ENCODE measurements at places on chromosomes 5 and 9. TPM values are rescaled to one million over a fixed set of nuclear protein-coding genes. Genes with fewer than 3 reads are reported as not detected.

The INSL4 gene
- total RNA-seq = not detected

The IL13 gene
- 308 TPM for total RNA-seq

The PRUNE2 gene
- total RNA-seq = 0.57 TPM

The GABBR2 gene
- not detected for total RNA-seq

GRCh38 chr9:70802758-70803436, 318.5 kb downstream of the TRPM3 start:
- no peaks in the 10 kb centered on the region for H3K36me3 ChIP-seq
- no peaks in the 10 kb centered on the region for H3K4me1 ChIP-seq
- DNase-seq = no peak

The SH3GL2 gene
- total RNA-seq = not detected

GRCh38 chr5:170405817-170406216, 16.6 kb upstream of the KCNMB1 start:
- peaks cover 6% of the 10 kb centered on the region for H3K27me3 ChIP-seq
- no peaks in the 10 kb centered on the region for H3K4me1 ChIP-seq
- no peak for DNase-seq
- H3K4me3 ChIP-seq = no peak overlapping the region
- no peaks in the 10 kb centered on the region for H3K36me3 ChIP-seq
- no peak overlapping the region for H3K27ac ChIP-seq

The TCF7 gene
- 77.2 TPM for total RNA-seq

The IFNA21 gene
- total RNA-seq = not detected

- H3K27me3 ChIP-seq = peaks cover 15% of the 10 kb centered on the region
- H3K36me3 ChIP-seq = no peaks in the 10 kb centered on the region
- H3K27ac ChIP-seq = no peak overlapping the region
- no peaks in the 10 kb centered on the region for H3K4me1 ChIP-seq
Observed at GRCh38 chr9:34513567-34514214, 9.1 kb downstream of the ENHO start.

The NELFB gene
- 72.1 TPM for total RNA-seq

DNA sequence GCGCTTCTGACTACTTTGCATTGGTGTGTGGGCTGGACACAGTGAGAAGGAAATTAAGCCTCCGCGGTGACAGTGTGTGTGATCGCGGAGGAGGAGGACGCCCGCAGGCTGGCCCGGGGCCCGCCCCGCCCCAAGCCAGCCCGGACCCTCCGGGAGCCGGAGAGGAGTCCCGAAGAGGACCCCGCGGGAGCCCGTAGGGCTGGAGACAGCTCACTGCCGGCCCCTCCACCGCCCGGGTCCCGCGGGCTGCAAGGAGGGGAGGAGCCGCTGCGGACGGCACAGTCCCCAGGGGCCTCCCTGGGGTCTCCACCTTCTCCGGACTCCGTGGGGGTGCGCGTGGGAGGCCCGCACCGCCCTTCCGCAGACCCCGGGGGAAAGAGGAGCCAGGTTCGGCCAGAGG, 146.4 kb upstream of the ERCC6L2 start:
- peaks cover 29% of the 10 kb centered on the region for H3K4me1 ChIP-seq
- no peak overlapping the region for H3K27ac ChIP-seq
- H3K4me3 ChIP-seq = no peak overlapping the region
- no peak for DNase-seq

DNA sequence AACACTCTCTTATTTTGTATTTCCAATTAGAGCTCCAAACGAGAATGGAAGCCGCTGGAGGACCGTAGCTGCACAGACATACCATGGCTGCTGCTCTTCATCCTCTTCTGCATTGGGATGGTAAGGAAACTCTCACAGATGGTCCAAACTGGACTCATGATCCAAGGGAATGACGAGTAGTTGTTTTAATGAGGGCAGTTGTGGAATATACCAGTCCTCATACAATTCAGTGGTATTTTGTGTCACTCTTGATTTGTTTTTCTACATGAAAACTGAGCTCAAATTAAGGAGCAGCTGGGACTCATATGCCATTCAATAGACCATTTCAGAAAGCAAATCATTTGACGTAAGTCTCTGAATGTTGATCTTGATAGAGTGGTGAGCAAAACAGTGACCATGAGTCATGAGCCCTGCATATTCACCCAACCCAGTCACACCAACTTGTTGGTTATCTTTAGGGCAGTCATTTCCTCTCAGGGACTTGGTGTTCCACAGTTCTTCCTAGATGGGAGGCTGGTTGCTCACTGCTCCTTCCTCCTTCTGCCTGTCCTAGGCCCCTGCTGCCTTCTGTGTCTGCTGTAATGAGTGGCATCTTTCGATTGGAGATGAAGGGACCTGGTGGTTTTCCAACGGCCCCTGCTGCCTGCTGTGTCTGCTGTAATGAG, 54.9 kb downstream of the SLC44A1 start:
- peaks cover 2% of the 10 kb centered on the region for H3K27me3 ChIP-seq
- no peak overlapping the region for H3K27ac ChIP-seq
- peaks cover 11% of the 10 kb centered on the region for H3K4me1 ChIP-seq
- no peak for DNase-seq
- H3K4me3 ChIP-seq = no peak overlapping the region

GRCh38 chr5:126998895-126999570, 31.3 kb downstream of the MARCHF3 start:
- H3K27me3 ChIP-seq = no peaks in the 10 kb centered on the region
- H3K4me3 ChIP-seq = no peak overlapping the region
- peaks cover 5% of the 10 kb centered on the region for H3K4me1 ChIP-seq
- no peak for DNase-seq
- H3K27ac ChIP-seq = no peak overlapping the region

DNA sequence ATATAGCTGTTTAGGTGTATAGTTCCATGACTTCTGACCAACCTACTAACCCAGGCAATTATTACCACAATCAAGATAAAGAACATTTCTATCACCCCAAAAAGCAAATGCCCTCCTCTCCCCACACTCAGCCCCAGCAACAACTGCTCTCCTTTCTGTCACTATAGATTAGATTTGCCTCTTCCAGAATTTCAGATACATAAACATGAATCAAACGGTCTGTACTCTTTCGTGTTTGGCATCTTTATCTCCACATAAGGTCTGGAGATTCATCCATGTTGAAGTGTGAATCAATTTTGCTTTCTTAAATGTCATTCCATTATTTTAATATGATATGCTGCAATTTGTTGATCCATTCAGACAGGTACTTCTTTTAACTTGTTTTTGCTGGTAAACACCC, 10.5 kb upstream of the GCNT1 start:
- H3K27ac ChIP-seq = peak overlapping the region; percentile 29
- no peaks in the 10 kb centered on the region for H3K27me3 ChIP-seq
- peaks cover 2% of the 10 kb centered on the region for H3K36me3 ChIP-seq
- no peak for DNase-seq

DNA sequence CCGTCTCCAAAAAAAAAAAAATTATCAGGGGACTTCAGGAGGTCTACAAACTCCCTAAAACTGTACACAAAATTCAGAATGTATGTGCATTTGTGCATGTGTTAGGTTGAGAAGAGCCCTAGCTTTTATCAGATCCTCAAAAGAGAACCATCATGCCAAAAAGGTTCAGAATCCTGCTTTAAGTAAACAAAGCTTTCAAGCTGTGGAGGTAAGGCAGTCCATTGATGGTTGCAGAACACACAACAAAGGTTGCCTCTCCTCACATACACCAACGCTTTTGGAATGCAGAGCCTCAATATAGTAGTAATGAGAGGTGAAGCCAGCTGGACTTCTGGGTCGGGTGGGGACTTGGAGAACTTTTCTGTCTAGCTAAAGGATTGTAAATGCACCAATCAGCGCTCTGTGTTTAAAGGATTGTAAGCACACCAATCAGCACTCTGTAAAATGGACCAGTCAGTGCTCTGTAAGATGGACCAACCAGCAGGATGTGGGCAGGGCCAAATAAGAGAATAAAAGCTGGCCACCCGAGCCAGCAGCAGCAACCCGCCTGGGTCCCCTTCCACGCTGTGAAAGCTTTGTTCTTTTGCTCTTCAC, 57.9 kb upstream of the RNF38 start:
- no peak for DNase-seq
- peak overlapping the region; percentile 69 for H3K27ac ChIP-seq
- H3K36me3 ChIP-seq = peaks cover 9% of the 10 kb centered on the region
- H3K4me1 ChIP-seq = peaks cover 51% of the 10 kb centered on the region

GRCh38 chr9:116924462-116925110, 237.5 kb downstream of the TRIM32 start:
- no peak overlapping the region for H3K4me3 ChIP-seq
- no peaks in the 10 kb centered on the region for H3K4me1 ChIP-seq
- no peak for DNase-seq

The NOXA1 gene
- total RNA-seq = 0.49 TPM

DNA sequence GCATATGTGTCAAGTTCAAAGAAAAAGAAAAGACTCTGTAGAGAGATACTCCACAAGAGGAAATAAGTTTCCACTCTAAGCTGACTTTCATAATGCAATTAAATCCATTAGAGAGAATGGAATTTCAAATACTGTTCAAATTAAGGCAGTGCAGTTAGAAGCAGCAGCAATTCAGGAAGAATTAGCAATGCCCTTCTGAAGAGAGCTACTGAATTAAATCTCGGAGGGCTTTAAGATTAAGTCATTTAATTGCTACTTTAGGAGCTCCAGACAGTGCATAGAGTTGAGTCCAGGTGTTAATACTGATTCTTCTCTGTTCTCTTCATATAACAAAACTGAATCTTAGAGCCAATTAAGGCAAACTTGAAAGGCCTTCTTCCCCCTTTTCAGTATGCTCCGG, 8.5 kb downstream of the CDH12 start:
- no peaks in the 10 kb centered on the region for H3K4me1 ChIP-seq
- H3K36me3 ChIP-seq = no peaks in the 10 kb centered on the region
- DNase-seq = no peak
- H3K4me3 ChIP-seq = no peak overlapping the region
- no peaks in the 10 kb centered on the region for H3K27me3 ChIP-seq
- no peak overlapping the region for H3K27ac ChIP-seq

The TAF11L5 gene
- total RNA-seq = not detected

DNA sequence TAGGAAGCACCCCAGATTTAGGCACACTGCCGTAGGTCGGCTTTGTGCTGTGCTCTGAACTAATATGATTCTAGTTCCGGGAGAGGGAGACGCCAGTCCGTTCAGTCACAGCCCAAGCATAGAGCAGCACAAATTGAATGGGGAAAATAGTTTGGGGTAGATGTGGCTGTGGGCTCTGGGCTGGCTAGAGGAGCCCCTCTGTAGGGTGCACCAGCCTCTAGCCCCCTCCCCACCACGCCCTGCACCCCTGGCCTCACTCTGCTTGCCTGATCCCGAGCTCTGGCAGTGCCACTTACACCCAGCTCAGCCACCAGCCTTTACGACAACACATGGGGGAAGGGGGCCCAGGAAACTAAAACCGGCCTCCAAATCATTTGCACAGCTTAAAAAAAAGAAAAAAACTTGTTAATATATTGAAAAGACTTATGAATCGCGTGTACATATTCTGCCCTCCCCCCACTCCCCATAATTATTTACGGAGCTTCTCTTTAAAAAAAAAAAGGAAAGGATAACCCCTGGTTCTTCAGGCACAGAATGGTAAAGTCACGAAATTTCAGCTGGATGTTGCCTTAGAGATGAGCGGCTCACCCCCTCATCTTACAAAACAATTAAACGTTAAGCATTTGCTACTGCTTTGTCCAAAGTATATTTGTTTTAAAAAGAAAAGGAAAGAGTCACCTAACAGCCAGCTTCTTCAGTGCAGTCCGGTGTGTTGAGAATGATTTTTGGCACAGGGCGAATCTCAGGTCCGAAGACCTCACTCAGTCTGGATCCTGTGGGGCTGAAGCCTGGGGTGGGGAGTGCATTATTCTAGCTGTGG, 3.5 kb downstream of the LMX1B start:
- peaks cover 73% of the 10 kb centered on the region for H3K27me3 ChIP-seq
- peak overlapping the region; percentile 70 for H3K27ac ChIP-seq
- no peak overlapping the region for H3K4me3 ChIP-seq
- H3K36me3 ChIP-seq = no peaks in the 10 kb centered on the region

- peak overlapping the region; percentile 25 for H3K27ac ChIP-seq
- peak; percentile 45 for DNase-seq
- peaks cover 2% of the 10 kb centered on the region for H3K27me3 ChIP-seq
- peaks cover 8% of the 10 kb centered on the region for H3K36me3 ChIP-seq
Observed at GRCh38 chr9:78103971-78104433, 72.4 kb upstream of the GNAQ start.

The C5orf58 gene
- total RNA-seq = not detected

- H3K4me3 ChIP-seq = no peak overlapping the region
- no peak for DNase-seq
- H3K27me3 ChIP-seq = no peaks in the 10 kb centered on the region
- no peaks in the 10 kb centered on the region for H3K36me3 ChIP-seq
- H3K4me1 ChIP-seq = no peaks in the 10 kb centered on the region
Observed at GRCh38 chr5:16963821-16964220, 27.7 kb upstream of the MYO10 start.

The CCL27 gene
- not detected for total RNA-seq

The PPP1R26 gene
- 1.2 TPM for total RNA-seq
